ENCODE measurements at places on chromosomes 7 and 10.

- DNase-seq = no peak
Observed at GRCh38 chr10:103874730-103875129, 19.4 kb upstream of the SH3PXD2A start.

GRCh38 chr10:77160679-77161078 lies 476.9 kb downstream of the KCNMA1 start:
- DNase-seq = no peak

DNA sequence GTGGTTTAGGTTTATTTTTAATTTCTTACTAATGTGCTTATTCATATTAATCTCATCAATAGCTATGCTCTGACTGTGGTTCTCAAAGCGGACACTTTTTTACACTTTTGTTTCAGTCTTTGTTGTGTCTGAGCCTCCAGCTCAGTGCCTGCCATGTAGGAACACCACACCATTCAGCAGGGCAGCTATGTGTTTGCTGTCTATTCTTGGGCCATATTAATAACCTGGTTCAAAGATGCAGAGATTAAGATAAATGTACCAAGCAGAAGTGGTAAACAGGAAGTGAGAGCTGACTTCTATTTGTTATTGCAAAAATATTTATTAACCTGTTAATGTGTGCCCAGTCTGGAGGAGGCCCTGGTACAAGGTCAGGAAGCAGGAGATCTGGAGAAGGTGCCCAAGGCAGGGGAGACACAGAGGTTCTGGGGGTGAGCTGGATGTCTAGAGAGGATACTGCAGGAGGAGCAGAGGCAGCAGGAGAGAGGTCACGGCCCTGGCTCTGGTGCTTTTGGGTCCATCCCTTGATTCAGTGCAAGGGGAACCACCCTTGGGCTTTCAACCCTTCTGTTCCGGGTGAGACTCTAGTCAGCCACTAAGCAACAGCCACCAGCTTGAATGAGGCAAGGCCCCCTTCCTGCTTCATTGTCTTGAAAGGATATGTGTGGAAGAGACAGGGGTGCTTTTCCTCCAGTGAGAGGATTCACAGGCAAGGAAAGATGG lies 1.9 kb downstream of the TBXAS1 start:
- DNase-seq = no peak

GRCh38 chr10:114492351-114493037 lies 88.2 kb upstream of the AFAP1L2 start:
- no peak for DNase-seq

DNA sequence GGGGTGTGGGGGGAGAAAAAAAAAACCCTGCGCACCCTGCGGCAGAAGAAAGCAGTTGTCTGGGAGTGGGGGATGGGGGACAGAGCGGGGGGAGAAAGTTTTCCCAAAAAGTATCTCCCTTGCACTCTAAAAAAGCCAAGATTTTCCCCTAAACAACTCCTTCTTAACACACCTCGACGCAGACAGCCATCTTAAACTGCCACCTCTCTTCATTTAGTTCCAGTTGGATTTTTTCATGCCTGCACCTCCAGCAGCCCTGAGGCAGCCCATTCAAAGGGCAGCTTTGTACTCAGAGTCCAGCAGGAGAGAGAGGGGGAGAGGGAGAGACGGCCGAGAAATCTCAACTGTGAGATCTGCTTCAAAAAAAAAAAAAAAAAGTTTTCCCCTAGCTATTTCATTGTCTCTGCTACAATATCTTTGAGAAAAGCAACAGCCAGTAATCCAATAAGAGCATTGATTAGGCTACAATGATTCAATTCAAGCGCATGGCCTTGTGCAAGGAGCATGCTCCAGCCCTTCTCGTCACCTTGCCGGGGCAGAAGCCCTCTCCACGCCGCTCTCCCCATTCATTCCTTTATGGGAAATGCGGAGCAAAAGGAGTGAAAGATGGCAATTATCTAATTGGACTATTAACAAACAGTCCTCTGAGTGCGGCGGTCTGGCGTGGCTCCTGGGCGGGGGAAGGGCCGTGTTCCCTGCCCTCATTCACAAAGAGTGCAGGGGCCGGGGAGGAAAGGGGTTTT lies 939 bp upstream of the VAX1 start:
- DNase-seq = no peak
